Bronchus fibroblast of lung (primary cell): ENCODE measurements at places on chromosomes 1 and 21. TPM values are rescaled to one million over a fixed set of nuclear protein-coding genes. Genes with fewer than 3 reads are reported as not detected.

Gene TMEM125
- total RNA-seq, result not detected in 2 replicates

Gene EVA1C
- total RNA-seq, result 2.7 and 4.7 TPM in 2 replicates

Gene PLA2G5
- not detected in 2 replicates for total RNA-seq

Gene CC2D1B
- 22.1 and 24.7 TPM in 2 replicates for total RNA-seq

Gene ZNF672
- 14.7 and 15.0 TPM in 2 replicates for total RNA-seq

Gene CFAP74
- total RNA-seq, result not detected in 2 replicates

Gene C1QTNF12
- 0.17 and 0.59 TPM in 2 replicates for total RNA-seq

Gene CD34
- total RNA-seq, result under 0.01 TPM in 1 of 2 replicates, not detected in the other

Gene KIF1B
- total RNA-seq, result 14.3 and 15.8 TPM in 2 replicates

Gene C1orf167
- 0.45 TPM in 1 of 2 replicates, not detected in the other for total RNA-seq

Gene AADACL4
- total RNA-seq, result not detected in 2 replicates

Gene ACTA1
- total RNA-seq, result not detected in 2 replicates
